H4 (cell line): ENCODE measurements at places on chromosomes 13 and 19.

GRCh38 chr19:33405553-33406461 lies 32.3 kb downstream of the CEBPG start:
- DNase-seq = no peak

- no peak for DNase-seq
These were observed 4.1 kb upstream of the UBAC2 start for GRCh38 chr13:99196466-99197116.

DNA sequence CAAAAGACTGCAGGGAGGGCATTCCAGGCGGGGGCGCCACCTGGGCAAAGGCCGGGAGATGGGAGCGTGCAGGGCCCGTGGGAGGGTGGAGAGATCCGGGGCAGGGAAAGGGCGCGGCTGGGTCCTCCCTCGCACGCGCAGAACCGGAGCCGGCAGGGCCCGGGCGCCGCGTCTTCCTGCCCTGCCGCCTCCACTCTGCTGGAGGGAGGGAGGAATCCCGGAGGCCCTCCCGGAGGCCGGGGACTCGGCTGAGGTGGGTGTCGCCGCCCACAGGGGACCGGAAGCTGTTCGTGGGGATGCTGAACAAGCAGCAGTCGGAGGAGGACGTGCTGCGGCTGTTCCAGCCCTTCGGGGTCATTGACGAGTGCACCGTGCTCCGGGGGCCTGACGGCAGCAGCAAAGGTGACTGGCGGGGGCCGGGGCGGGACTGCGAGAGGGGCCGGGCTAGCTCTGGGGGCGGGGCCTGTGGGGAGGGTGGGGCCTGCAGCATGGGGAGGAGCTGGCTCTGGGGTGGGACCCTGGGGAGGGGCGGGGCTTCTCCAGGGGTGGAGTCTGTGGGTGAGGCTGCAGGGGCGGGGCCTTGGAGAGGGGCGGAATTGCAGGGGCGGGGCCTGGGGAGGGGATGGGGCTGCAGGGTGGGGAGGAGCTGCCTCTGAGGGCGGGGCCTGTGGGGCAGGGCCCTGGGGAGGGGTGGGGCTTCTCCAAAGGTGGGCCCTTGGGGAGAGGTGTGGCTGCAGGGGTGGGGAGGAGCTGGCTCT lies 51.3 kb downstream of the CELF5 start:
- DNase-seq = peak; percentile 81

DNA sequence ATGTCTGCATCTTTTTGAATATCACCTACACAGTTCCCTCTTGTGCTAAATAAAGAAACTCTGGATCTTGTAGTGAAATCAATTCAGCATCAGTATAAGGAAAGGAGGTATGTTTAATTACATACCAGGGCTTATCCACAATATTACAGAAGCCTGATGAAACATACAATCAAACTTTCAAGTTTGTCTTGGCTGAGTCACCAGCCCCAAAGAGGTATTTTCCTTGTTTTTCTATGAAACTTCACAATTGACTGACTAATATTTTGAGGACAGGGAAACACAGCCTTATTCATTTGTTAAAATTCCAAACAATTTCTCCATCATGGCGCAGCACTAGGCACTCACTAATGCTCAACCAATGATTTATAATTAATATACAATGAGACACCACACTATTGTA lies 952.4 kb downstream of the PCDH17 start:
- DNase-seq = no peak

DNA sequence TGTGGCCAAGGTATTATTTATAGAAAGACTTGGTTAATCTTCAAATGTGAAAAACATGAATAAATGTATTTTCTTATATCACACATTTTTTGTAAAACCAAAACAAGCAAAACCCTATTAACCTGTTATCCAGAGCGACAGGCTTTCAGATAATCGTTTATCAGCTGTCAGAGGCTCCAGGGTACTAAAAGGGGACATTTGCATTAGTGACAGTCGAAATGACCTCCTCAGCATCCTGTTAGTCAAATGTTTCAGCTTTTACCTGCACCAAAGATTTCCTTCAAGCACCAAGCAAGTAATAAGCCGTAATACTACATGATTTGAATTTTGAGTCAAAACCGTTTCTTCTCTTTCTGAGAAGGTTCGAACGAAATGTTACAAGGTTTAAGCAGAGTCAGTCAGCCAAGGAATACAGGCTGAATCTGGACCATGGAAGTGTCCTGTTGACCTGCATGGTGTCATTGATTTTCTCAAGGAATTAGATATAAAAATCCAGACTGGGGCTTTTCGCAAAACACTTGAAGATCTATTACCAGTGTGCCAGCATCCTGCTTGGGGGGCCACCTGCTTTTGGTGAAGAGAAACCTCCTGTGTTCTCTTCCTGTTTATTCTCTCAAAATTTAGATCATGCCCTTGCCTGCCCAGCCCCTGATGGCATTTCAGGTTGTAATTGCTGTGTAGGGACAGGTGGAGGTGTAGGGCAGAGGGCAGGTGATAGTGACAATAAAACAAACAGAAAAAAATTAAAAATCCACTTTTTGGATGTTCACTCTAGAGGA lies 11.3 kb upstream of the RFC3 start:
- no peak for DNase-seq

DNA sequence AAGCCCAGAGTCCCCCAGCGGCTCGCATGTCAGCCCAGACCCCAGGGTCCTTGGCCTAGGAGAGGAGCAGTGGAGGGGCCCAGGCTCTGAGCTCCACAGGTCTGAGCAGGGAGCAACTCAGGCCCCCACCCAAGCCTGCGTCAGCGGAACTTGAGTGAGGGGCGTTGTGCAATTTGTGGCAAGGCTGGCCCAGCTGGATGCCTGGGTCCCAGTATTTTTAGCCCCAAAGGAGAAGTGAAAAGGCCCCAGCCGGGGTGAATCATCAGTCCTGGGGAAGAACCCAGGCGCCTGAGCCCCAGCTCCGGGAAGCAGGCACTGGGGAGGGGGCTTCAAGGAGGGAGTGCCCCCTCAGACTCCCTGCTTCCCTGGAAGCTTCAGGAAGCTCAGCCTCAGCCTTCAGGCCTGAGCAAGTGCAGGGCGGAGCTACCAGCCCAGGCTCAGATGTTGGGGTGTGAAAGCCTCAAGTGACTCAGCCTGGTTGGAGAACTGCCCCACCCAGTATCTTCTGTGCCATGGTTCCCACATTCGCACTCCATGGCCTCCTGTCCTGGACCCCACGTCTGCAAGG lies 7.2 kb downstream of the MED29 start:
- no peak for DNase-seq

- no peak for DNase-seq
These were observed 124.5 kb downstream of the ABCC4 start for GRCh38 chr13:95176611-95177259.

DNA sequence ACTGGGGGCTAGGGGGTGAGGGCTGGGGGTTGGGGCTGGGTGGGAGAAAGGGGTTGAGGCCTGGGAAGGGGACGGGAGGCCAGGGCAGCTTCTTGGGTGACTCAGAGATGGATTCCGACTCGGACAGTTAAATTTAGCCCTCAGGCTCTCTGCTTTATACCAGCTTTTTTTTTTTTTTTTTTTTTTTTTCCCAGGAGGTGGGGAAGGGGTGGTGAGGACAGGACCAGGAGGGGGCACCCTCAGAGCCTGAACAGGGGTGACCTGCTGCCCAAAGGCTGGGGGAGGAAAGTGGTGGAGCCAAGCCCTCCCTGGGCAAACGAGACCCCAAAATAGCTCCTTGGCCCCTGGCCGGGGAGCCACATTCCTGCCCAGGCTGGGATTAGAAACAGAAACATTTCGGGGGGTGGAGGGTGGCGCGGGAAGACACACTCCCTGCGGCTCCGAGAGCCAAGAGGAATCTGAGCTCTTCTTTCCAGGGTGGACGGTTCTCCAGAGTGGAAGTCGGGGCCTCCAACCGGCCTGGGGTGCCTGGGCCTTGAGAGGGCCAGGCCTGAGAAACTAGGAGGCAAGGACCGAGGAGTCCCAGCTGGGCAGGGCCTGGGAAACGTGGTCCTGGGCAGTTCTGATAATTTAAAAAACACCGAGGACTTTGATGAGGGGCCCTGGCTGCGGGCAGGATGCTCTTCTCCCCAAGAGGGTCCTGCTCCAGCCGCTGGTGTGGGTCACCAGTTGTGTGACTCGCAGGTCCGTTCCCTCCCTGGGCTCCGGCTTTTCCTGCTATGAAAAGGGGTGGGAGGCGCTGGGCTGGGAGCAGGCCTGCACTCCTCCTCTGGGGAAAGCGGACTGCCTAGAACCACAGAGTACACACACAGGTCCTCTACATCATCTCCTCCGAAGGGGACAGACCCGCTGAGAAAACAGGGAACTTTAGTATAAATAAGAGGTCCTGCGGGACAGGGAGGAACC lies 813 bp upstream of the DMPK start:
- DNase-seq = no peak

- no peak for DNase-seq
These were observed 2.7 kb upstream of the ELAVL3 start for GRCh38 chr19:11483366-11484111.
